ENCODE measurements at places on chromosomes 7 and 10.

DNA sequence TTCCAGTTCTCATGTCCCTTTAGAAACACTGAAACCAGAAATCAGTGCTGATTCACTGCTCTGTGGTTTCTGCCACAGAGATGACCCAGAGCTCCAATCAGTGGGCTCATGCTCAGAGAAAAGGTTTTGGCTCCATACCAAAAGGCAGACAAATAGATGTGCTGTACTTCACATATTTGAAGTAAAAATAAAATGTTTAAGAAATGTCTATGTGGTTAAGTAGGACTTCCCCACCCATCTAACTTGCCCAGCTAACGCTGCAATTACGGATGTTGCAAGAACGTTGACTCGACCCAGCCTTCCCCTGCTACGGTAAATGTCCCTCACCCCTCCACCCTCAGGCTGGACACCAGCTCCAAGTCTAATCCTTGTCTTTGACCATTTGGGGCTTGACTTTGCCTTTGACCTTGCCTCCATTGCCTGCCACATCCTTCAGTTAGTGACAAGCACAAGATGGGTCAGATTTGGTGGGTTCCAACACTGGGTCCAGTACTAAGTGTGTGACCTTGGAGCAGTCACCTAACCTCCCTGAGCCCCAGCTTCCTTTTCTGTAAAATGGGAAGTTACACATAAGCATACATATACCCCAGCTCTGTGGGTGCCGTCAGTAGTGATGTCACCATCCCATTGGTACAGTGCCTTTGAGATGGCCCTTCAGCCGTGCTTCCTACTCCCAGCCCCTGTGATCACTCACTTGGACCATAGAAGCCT is 95.8 kb downstream of the CHST15 start:
- peak; percentile 24 for DNase-seq

DNA sequence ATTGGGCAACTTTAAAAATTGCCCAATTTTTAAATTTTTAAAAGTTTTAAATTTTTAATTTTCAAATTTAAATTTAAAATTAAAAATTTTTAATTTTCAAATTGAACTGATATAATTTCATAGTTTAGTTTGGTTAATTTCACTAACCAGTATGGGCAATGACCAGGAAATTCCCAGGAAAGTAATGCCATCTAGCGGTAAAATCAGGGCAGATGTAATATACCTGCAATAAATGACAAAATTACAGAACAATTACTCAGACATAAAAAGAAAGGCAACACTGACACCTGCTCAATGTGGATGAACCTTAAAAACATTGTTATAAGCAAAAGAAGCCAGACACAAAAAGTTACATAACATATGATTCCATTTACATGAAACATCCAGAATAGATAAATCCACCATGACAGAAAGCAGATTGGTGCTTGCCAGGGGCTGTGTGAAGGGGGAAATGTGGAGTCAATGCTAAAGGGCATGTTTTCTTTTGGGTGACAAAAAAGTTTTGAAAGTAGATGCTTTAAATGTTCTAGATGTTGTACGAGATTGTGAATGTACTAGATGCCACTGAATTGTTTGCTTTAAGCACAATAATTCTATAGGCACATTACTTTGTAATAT is 28.6 kb upstream of the SLC16A12 start:
- DNase-seq = peak; percentile 55

DNA sequence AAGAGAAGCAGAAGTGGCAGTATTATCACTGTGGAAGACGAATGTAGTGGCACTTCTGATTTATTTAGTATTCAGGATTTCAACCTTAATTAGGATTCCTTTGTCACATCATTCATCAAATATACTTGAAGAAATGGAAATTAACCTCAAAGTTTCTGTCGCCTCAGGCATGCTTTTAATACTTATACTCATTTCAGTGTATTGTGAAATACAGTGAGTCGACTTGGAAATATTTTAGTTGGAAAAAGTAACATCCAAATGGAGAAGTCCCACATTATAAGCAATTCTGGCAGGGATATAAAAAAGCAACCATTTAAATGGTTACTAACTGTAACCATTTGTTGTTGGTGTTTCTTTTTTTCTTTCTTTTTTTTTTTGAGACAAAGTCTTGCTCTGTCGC is 648.8 kb downstream of the ARL4A start:
- peak; percentile 55 for DNase-seq

DNA sequence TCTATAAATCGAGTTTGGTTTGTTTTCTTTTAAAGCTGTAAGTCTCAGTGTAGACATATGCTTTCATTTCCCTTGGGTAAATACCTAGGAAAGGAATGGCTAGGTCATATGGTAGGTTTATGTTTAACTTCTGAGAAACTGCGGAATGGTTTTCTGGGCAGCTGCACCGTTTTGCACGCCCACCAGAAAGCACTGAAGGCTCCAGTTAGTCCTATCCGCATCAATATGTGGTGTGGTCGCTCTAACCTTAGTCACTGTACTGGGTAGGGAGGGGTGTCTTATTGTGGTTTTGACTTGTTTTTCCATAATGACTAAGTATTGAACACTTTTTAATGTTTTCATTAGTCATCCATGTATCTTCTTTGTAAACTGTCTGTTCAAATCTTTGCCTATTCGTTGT is 279.5 kb upstream of the AKR1E2 start:
- DNase-seq = peak; percentile 47

DNA sequence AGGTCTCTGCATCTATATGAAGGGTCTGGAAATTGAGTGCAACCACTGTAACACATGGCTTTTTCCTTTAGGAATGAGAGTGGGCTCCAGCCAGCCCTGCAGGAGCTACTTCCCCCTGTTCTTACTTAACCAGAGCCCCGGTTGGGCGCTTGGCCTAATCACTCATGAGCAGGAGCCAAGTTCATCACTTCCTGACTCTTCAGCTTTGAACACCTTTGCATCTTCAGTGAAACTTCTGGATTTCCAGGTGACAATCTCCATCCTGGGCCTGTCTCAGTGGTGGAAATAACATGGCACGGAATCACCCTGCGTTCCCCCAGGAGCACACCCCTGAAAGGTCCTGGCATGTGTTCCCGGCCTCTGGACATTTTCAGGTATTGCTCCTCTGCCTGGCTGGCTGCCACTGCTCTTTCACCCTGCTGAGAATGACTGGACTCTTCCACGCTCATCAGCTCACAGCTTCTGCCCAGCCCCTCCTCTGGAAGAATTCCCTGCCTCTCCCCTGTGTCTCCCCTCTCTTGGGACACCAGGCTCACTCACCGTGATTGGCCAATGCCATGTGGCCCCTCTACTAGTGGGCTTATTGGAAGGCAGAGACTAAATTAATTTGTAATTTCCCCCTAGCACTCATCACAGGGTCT is 229.1 kb upstream of the GRB10 start:
- DNase-seq = no peak

DNA sequence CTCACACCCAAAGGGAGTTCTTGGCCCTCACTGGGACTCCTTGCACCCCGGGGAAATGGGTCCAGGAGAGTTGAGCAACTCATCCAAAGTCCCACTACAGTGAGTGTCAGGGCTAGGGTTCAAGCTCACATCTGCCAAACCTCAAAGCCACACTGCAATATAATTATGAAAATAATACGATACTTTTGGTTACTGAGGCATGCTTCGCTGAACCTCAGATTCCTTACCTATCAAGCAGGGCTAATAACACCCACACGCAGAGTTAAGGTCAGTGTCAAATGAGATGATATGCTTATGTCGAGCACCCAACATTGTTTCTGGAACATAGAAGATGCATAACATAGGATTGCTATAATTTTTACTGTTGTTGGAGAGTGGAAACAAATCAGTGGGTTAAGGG is 58.2 kb downstream of the BPGM start:
- DNase-seq = no peak

- no peak for DNase-seq
Measured at GRCh38 chr10:50653758-50654157, 30.0 kb upstream of the SGMS1 start.

DNA sequence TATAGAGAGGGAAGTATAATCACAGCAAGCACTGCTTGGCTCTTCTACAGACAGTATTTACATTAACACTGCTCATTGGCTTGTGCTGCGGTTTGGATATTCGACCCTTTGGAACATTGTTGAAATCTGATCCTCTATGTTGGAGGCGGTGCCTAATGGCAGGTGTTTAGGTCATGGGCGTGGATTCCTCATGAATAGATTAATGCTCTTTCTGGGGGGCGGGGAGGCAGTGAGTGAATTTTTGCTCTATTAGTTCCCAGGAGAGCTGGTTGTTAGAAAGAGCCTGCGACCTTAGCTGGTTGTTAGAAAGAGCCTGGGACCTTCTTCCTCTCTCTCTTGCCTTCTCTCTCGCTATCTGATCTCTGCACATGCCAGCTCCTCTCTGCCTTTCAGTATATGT is 77.3 kb upstream of the SVIL start:
- DNase-seq = no peak

GRCh38 chr10:13227031-13227430 is 7.1 kb downstream of the UCMA start:
- no peak for DNase-seq

DNA sequence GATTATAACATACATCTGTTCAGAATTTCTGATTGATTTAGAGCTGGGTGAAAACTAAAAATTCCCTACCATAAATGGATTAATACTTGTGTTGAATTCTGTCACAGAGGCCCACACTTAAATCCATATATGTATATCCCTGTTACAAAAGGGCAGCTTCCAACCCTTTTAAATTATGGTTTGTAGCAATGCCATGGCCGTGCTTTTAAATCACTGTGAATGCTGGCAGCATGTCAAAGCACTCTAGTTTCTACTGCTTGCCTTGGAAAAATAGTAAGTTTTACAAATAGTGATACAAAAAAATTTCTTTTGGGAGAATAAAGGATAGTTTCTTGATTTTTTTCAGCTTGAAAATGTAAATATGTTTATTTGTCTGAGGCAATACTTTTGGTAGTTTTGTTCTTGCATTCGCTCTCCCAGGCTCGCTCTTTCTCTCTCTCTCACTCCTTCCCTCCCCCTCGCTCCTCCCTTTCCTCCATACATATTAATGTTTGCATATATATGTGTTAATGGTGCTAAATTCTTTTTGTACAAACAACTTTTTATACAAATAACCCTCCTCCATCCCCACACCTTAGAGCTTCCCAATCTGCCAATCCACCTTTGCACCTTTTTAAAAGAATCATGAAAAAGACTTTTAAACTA is 29.8 kb downstream of the TES start:
- no peak for DNase-seq
